ENCODE measurements at places on chromosomes 3 and 15.

GRCh38 chr15:72169921-72170611 is 27.5 kb downstream of the GRAMD2A start:
- no peak for DNase-seq

DNA sequence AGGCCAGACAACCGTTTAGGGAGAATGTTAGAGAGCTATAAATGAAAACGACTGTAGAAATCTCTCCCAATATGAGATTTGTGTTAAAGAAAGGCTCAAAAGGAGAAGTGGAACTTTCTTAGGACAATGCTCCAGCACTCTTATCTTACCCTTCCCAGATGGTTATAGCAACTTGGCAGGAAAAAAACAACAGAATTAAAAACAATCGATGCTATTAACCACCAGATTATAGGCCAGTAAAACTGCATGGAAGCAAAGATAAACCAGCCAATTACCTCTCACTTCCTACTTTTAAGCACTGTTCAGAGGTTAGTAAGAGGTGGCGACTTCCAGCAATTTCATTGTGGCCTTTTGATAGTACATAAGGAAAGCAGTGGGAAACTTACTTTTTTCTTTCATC is 72.9 kb downstream of the TMCC1 start:
- DNase-seq: no peak

- DNase-seq: no peak
Observed at GRCh38 chr3:47197287-47197686, 33.4 kb upstream of the SETD2 start.

- no peak for DNase-seq
Observed at GRCh38 chr15:48332642-48333034, 1.4 kb downstream of the DUT start.

DNA sequence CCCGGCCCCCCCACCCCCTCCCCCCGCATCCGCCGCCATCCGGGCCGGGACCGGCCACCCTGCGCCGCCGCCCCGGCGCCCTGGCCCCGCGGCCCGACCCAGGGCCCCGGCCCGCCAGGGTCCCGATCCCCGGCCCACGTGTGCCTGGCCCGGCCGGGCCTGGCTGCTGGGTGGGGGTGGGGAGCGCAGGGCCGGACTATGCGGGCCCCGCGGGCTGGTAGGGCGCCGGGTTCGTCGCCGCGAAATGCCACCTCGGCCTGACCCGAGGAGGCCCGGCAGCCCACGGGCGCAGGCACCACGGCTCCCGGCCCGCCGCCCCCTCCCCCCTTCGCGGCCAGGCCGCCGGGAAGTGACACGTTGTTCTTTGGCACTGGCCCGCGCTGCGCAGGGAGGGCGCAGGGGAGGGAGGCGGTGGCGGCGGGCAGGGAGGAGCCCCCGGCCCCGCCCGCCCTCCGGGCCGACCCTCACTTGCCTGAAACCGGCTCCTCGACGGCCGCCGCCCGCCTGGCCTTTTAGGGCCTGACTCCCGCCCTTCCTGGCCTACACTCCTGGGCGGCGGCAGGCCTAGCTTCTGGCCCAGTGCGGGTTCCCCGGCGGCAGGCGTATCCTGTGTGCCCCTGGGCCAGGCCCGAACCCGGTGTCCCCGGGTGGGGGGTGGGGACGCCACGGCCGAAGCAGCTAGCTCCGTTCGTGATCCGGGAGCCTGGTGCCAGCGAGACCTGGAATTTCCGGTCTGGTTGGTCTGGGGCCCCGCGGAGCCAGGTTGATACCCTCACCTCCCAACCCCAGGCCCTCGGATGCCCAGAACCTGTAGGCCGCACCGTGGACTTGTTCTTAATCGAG is 515 bp downstream of the EIF4G1 start:
- DNase-seq: peak; percentile 71

DNA sequence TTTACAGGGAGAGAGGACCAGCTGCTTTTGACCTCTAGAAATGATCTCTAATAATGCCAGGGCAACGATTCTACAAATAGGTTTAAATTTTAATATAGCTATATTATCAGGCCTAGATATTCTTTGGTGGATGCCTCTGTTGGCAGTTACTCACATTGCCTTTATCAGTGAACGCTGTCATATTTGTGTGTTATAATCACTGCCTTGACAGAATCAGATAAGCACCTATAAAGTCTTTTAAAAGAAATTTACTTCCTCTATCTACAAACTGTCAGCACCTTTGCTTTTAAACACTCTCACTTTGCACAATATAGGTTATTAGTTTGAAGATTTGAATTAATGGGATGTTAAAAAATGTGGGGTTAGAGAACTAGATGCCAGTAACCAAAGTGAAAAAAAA is 324.1 kb downstream of the ZIC1 start:
- no peak for DNase-seq

GRCh38 chr3:178152031-178152806 is 384.0 kb upstream of the KCNMB2 start:
- no peak for DNase-seq

DNA sequence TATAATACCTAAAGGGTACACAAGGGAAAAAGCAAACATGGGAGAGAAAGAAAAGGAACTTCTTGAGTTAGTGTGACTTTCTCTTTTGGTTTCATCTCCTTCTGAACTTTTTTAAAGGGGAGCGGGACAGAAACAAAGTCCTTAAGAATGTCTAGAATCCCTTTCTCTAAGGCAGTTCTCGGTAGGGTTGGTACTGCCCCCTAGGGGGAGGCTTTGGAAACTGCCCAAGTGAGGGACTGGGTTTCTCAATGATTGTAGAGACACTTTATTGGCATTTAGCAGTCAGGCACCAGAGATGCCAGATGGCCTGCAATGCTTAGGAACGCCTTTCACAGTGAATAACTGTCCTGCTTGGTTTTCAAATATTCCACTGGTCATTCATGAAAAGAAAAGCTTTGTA is 172.7 kb downstream of the WDR72 start:
- peak; percentile 64 for DNase-seq

DNA sequence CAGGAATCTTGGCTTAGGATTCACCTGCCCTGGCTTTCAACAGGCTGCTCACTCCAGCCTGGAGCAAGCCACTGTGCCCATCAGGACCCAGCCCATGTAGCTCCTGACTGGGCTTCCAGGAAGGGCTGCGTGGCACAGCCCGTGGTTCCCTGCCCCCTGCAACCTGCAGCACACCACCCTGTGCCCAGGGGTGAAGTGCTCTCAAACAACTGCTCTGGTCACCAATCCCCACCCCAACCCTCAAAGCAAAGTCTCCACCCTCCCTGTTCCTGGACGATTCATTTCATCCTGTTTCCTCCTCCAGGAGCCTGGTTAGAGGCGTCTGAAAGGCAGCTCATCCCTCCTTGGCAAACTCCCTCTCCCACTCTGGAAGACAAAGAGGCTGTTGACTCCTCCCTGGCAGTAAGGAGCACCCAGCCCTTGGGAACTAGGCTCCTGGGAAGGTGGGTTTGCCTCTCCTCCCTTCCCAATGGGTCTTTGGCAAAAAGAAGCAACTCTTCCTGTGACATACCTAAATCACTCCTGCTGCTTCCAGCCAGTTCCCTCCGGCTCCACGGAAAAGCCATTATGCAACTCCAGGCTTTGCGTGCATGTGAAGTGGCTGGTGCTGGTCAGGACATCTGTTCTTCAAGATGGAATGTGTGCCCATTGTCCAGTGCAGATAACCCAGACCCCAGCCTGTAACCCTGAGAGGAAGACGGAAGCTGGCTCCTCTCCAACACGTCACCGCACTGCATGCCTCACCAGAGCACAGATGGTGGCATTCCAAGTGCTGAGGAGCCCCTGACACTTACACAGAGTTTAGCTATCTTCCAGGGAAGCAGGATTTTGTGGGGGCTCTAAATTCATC is 29.1 kb upstream of the VIPR1 start:
- DNase-seq: no peak

- DNase-seq: no peak
Observed at GRCh38 chr3:125357032-125357658, 18.0 kb downstream of the ZNF148 start.

GRCh38 chr3:142509079-142509478 is 61.2 kb upstream of the XRN1 start:
- DNase-seq: no peak

DNA sequence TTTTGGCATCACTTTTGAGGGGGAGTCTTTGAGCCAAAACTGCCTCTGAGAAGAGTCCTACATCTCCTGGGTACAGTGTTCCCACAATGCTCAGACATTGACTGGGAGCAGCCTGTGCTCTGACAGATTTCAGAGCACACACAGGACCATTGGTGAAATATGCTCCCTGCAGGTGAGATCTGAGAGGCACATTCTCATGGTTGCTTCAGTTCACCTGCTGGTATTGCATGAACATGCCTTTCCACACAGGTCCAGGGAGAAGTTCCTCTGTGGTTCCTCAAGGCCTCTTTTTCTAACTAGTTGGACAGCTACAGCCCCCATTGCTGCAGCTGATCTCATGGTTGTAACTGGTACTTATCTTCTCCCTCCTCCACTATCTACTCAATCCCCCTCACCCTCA is 37.0 kb downstream of the FOXL2 start:
- DNase-seq: no peak

GRCh38 chr3:105862217-105862616 is 6.6 kb downstream of the CBLB start:
- no peak for DNase-seq

DNA sequence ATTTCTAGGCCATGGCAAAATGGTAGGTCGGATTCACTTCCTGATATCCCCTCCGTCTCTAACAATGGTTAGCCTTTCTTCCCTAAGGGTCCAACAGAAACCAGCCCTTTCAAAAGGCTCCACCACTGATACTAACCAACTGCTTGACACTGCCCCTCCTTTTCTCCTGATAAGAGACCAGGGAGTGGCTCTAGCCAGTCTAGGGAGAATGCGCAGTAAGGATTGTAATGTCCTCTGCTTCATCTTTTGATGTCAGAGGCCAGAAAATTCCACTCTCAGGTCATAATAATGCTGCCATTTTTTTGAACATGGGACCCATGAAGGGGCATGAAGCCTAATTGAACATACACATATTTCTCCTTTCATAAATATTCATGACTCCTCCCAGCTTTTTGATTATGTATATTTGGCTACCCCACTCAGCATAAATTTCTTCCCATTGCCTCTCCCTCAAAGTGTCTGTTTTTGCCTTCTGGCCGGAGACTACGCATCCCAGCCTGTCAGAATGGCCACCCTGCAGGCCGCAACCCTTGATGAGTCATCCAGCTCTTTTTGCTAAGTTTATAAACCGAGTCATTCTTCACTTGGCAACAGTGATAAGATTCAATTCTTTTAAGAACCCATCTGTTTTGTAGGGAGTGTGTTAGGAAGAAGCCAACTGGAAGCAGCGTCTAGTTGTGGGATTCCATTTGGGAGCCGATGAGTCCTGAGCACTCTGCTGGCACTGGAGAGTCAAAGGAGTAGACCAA is 189.0 kb upstream of the MCTP2 start:
- no peak for DNase-seq

DNA sequence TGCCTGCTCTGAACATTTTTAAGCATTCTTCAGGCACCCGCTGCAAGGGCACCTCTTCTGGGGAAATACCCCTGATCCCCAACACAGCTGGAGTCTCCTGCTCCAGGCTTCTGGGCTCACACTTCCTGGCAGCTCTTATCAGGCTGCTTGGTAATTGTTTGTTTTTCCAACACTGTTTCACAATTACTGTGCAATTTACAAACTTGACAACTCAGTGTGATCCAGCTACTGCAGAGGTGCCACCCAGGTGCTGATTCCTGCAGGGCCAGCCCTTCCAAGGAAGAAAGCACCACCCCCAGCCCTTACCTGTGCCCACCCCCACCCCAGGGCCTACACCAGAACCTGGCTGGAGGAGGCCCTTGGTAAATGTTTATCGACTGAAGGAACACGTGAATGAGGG is 66.5 kb downstream of the MAGEF1 start:
- no peak for DNase-seq

DNA sequence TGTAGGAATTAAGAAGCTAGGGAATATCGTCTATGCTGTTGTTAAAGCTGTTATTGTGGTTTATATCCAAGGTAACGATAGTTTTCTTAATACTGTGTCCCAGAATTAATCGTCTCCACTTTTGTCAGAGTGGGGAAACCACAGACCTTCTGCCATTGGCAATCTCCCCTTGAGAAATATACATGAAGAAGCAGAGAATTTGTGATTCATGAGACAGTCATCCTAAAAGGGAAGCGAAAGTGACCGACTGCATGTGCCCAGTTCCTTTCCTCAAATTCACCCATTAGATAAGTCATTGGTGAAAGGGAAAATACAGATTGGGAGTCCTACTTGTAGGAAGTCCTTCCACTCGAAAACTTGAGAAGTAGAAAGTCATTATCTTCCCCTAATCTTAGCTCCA is 26.6 kb downstream of the DIPK2A start:
- DNase-seq: no peak

GRCh38 chr3:186882881-186883685 is 40.6 kb downstream of the ADIPOQ start:
- DNase-seq: no peak

- DNase-seq: no peak
Observed at GRCh38 chr3:29354894-29355293, 74.0 kb downstream of the RBMS3 start.

DNA sequence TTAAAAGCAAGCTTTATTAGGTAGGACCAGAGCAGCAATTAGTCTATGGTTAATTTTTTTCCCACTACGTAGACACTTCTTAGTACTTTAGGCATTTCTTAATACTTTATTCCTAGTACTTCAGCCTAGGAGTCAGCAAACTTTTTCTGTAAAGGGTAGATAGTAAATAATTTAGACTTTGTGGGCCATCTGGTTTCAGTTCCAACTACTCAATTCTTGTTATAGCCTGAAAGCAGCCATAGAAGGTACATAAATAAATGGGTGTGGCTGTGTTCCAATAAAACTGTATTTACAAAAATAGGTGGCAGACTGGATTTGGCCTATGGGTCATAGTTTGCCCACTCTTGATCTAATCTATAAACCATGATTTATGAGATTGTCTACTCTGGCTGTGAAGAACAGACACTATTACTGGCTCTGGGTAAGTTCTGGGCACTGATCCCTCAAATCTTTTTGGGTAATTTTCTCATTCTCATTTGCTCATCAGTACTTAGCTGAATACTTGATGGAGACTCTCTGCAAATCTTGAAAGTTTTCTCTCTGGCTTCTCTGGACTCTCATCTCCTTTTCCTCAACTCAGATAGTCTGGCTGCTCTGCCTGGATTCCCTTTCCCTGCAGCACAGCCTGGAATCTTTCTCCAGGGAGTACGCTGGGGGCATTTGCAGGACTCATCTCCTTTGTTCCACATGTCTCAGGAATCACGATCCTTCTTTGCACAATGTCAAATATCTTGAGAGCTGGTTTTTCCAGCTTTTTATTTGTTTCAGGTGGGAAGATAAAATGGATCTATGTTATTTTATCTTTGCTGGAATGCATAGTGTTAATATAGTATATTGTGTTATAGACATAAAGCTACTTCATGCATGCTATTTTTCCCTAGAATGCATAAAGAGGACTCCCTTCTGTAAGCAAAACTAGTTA is 524.8 kb upstream of the TBL1XR1 start:
- DNase-seq: no peak

All from nephron progenitor cell (in vitro differentiated cells).